Aorta (tissue), 5 donors: ENCODE measurements at places on chromosomes 1 and 21. TPM values are rescaled to one million over a fixed set of nuclear protein-coding genes. Genes with fewer than 3 reads are reported as not detected.
A peak's percentile ranks its signal among the peaks of the same experiment; 100 is the strongest.

DNA sequence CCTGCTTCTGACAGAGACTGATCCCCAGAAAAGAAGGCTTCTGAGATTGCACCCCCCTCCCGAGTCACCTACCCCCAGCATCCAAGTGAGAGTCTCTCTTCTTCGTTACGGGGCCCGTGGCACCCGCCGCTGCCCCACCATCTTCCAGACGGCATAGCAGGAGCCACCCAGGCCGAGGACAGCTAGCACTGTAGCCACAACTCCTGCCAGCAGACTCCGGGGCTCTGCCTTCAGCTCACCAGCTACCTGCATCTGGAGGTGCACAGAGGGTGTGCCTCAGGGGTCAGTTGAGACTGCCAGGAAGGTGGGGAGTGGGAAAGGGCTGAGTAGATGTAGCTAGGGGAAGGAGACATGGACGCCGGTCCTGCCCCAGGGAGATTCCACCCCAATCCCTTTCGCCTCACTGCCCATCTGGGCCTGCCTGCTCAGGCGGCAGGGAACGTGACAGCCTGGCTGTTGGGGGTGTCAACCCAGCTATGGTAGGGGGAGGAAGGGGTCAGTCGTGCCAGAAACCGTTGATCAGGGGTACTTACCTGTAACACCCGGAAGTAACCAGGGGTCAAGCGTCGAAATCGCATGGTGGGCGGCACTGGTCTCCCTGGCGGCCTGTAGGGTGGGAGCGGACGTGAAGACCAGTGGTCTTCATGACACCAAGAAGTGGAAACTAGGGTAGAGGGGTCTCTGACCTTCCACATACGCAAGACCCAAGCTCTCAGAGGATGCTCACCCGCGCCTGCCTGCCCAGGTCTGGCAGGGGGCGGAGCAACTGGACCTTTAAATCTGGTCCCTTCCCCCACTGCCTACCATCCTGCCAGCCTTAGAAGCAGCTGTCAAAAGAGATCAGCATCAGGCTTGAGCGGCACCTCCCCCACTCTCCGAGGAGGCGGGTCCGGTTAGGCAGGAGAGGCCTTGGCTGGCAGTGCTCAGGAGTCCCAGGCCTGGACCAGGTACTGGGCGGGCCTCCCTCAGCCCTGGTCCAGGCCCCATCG lies at the start of gene ZNF593OS:
TSS of gene ZNF593OS (minus strand) at position 749 of the 989 bp plus-strand sequence. CDS start at position 578, 171 bp downstream.
- no peak for DNase-seq

DNA sequence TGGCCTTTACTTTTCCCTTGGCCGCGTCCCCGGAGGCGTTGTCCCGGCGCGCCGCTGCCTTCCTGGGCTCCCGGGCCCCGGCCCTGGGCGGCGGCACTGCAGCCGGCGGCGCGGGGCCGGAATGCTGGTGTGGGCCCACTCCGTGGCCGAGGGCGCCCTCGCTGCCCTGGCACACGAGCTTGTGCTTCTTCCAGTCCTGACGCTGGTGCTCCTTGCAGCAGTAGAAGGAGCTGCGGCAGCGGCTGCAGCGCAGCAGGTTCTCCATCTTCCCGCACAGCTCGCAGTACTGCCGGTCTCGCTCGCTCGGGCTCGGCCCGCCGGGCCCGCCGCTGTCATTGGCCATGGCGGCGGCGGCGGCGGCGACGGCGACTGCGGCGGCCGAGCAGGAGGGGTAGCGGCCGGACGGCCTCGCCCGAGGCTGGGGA lies 529 bp downstream of the EGLN1 start:
- peak; percentile 81 for DNase-seq

DNA sequence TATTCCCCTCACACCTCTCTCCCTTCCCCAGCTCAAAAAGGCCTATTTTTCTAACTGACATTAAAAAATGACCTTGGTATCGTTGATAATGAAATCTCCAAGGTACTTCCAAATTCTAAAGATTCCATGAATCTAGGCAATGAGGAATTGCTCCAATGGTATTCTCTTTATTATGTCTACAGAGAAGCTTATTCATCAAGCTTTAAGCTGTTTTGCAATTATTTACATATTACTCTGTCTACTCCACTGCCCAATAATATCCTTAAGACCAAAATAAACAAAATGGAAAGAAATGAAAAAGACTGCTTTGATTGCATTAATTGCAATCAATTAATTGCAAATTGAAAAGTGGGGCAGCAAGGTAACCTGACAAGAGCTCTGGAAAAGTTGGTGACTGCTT lies 7.9 kb downstream of the PLPP3 start:
- DNase-seq, result no peak

DNA sequence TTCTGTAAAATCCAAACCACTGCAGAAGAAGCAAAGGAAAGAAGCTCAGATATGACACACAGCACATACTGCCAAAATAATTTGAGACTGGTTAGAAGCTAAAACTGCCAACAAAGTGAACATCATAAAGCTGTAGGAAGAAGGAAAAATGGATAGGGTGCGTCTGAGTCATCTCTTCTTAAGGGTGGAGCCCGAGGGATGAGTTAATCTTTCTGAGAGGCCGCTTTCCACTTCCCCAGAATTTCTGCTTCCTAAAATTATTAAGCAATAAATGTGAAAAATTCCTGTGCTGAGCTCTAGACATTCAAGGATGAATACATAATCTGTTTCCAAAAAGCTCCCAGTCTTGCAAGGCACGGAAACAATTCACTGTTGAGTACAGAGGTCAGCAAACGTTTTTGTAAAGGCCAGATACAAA lies 20.1 kb downstream of the PPT1 start:
- no peak for DNase-seq

DNA sequence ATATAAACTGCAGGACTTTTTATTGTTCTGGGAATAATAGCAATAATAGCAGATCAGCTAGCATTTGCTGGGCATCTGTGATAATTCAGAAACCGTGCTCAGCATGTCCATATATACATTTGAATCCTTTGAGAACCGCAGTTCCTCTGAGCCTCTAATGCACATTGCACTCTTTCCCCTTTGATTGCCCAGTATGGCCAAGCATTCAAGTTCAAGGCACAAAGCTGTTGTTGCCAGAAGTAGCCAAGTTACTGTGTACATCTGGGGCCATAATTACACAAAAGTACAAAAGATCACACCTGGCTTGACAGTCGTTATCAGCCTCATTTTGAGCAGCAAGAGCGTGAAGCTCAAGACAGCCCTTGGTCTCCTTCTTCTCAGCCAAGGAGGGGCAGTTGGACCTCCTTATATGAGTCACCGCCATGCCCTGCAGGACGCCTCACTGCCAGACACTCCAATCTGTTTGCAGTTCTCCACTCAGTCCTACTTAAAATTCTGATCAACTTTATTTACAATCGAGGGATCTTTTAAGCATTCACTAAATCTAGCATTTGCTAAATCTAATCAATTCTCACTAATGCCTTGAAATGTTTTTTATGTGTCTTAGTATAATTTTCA lies 216.0 kb downstream of the SLC35F3 start:
- DNase-seq, result no peak

DNA sequence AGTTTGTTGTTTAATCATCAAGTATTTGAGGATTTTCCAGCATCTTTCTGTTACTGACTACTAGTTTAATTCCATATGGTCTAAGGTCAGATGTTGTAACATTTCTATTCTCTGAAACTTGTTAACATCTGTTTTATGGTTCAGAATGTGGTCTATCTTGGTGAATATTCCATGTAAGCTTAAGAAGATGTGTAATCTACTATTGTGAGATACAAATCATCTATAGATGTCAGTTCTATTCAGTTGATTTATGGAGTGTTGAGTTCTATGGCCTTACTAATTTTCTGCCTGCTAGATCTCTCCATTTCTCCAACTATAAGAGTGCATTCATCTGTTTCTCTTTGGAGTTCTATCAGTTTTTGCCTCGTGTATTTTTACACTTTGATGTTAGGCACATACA lies 31.5 kb downstream of the WARS2 start:
- no peak for DNase-seq

MRAP gene
- 0.38 TPM for polyA plus RNA-seq

DNA sequence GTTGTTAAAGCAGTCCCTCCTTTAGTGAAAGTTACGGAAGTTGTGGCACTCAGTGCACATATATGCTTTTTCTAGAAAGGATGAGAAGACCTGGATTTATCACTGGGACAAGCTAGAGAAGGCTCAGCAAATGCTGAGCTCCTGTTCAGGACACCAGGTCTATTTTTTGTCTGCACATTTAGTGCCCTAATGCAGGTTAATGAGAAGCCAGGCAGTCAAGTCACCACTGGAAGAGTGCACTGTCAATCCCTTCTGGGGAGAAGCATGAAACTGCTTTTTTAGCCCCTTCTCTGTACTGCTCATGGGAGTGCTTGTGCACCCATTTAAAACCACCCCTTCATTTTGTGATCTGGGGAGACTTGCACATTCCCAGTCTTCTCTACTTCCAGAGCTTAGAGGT lies 624.1 kb upstream of the USP24 start:
- DNase-seq, result no peak

ENAH gene
- 82.1 TPM for polyA plus RNA-seq

DNA sequence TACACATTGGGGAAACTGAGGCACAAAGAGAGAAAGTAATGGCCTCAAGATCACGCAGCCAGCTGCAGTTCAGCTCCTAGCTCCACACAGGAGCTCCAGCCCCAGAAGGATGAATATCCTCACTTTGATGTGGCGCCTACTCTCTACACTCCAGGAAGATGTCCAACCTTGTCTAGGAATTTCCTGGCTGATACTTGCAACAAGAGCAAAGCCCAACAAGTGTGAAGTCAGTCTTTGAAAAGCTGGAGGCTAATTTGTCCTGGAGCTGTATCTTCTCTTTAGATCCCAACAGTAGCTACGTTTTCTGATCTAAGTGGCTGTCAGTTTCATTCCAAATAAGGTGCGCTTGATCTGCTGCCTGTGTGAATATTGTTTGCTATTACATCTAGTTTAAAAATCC lies 344.9 kb downstream of the PTPRU start:
- no peak for DNase-seq

DNA sequence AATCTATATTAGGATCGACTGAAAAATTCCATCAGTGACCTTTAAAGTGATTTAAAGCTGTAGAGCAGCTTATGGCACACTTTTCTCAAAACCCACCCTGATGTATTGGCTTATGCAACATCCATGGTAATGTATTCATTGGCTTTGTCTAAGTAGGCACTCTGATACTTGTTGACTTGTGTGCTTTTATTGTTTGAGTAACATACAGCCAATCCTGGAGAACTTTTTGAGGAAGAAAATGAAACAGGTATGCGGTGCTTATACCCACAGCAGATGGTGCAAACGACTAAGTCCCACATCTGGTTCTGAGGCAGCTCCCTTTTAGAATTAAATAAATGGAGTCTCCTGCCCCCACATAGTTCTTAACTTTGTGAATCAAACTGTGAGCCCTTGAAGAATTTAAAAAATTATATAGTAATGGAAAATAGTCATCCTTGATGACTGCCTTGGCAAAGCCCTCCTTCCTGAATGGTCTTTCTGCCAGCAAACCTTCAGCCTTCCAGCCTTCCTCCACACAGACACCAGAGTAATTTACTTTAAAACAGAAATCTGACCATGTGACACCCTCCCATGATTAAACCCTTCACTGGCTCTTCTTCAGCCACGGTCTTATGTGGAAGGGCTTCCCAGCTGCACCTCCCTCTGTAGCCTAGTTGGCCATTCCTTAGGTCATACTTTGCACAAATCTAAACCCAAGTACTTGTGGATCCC lies 116.0 kb downstream of the BCAR3 start:
- DNase-seq, result no peak

DNA sequence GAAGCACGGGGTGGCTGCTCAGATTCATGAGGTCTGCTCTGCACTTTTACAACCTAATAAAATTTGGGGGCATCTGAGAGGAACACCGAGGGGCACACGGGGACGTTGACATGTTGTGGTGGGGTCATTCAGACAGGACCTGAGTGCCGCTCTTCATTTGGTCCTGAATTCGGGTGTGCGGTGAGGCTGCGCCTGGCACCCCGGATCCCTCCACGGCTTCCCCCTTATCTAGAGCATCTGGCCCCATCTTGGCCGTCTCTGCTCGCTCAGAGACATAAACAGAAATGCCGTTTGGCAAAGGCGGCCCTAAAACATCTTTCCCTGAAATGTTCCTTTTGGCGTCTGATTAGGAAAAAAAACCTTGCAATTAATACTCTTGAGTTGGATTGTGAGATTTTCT lies 157.2 kb downstream of the PRDM16 start:
- no peak for DNase-seq

A3GALT2 gene
- not detected for polyA plus RNA-seq

TMEM35B gene
- polyA plus RNA-seq, result 53.1 TPM

DNA sequence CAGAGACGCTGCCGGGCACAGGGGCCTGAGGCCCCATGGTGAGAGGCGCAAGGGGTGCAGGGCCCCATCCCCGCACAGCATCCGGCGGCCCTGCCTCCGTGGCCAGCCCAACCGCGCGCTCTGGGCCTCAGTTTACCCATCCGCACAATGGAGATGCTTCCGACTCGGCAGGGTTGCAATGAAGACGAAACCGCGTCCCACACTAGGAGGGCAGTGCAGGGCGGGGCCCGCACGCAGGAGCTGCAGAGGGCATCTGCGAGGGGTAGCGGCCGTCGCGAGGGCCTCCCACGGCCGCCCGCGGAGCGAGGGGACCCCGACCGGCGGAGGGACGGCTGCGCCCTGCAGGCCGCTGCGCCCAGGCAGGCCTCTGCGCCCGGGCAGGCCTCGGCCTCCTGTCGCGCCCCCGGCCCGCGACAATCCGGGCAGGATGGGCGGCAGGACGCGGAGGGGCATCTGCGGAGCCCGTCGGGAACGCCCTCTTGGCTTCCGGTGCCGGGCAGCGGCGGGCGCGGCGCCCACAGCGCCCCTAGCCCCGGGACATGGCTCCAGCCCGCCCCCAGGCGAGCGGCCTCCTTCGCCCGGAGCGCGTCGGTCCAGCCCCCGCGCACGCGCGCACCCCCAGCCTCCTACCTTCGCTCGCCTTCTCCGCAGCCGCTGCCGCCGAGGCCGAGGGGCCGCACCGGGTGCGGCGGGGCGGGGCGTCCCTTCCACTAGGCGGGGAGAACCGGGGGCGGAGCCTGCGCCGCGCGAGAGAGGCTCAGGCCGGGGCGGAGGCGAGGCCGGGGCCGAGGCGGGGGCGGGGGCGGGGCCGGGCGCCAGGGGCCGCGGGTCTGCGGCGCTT lies 15.3 kb downstream of the RNU1-1 start:
- DNase-seq, result peak; percentile 96

MAP10 gene
- 0.72 TPM for polyA plus RNA-seq
